ENCODE measurements at places on chromosomes 1 and 21.

DNA sequence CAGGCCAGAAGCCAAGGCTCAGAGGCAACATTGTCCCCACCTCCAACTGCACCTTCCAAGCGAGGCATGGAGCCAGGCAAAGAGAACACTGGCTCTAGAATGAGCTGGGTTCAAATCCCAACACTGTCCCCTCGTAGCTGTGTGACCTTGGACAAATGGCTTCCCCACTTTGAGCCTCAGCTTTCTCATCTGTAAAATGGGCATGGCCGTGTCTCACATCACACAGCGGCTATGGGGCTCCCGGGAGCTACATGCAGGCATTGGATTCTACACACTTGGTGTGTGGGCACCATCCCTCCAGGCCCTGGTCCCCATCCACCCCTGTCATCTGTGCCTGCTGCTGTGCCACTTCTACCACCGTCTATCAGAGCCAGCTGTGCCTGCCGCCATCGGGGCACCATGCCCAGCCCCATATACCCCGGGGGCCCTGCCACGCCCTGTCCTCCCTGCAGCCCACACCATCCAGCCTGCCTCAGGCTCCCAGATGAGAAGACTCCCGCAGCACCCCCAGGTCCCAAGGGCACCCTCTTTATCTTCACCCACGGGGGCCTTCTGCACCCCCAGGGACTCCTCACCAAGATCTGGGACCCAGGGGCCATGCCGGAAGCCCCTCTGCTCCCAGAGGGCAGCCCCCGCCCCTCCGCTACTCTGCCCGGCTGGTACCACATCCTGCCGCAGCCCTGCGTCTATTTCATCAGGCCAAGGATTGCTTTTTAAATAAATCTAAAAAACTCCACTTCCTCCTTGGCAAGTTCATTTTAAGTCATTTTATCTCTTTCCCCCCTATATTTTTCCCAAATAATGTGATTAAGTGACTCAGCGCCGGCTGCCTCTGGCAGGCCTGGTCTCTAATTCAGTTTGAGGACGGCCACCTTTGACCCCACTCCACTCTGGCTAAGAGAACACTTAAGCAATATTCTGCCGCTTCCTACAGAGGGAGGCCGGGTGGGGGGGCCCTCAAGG lies 107.8 kb upstream of the TARDBP start:
- DNase-seq, result peak; percentile 11

GRCh38 chr1:66791621-66792610 lies 9.2 kb downstream of the INSL5 start:
- no peak for DNase-seq

DNA sequence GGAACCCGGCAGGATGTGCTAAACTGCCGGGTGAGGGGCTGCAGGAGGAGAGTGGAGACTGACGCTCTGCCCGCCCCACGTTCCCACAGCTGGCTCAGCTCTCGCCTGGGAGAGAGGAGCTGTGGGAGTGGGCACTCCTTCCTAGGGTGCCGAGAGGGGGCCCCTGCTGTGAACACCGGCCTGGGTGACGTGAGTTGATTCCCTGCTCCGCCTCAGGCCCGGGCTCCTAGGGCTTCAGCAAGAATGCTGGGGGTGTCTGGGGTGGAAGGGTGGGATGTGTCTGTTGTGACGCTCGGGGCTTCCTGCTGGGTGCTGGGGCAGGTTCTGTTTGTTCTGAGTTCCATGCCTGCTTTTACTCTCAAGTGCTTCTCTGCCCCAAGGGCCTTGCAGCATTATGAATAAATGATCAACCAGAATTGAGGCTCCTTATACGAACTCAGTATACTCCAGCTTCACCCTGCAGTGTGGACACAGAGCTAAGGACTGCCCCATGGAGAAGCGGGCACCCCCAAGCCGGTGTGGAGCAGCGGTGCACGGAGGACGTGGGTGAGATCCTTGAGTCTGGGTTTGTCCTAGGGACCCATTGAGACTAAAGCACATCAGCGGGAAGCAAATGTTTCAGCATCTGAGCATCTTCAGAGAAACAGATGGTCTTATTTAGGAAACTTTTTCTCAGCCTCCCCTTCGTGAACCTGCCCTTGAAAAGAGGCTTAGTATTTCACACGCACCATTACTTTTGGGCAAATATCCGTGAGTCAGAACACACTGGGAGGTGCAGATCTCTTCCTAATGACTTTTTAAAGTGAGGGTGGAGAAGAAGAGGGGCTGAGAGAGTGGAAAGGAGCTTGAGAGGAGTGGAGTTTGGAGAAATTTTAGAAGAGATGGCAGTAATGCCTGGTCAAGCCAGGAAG lies 41.7 kb downstream of the SYT6 start:
- DNase-seq, result no peak

- no peak for DNase-seq
These were observed 9.5 kb downstream of the DNM3 start for GRCh38 chr1:171850651-171851350.

GRCh38 chr21:17231124-17231523 lies 281.7 kb upstream of the CXADR start:
- DNase-seq, result no peak

- DNase-seq, result no peak
These were observed 64.0 kb upstream of the KCNK2 start for GRCh38 chr1:215018555-215018954.

GRCh38 chr1:2978691-2979190 lies 42.5 kb upstream of the ACTRT2 start:
- DNase-seq, result no peak

DNA sequence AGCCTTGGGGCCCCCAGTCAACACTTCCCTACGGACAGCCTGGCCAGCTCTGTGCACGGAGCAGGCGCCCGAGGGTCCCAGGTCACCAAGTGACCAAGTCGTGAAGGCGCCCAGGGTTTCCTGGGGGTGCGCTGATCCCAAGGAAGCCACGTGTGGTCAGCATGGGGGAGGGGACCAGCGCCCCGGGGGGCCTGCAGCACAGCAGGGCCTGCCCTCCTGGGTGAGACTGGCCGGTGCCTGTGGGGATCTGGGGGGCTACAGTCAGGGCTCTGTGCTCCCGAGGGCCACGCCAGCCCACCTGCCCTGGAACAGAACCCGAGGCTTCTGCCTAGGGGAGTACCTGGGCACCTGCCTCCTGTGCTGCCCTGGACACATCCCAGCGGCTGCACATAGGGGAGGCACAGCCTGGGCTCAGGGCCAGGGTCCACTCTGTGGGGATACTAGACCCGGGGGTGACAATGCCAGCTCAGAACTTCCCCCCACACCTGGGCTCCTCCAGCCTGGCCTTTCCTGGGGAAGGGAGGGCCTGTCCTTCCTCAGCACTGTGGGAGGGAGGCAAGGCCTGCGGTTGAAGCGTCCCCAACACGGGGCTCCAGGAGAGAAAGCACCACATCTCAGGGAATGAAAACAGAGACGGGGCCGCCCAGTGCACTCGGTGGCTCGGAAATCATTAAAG lies 6.2 kb upstream of the POFUT2 start:
- DNase-seq, result no peak

GRCh38 chr1:61338899-61339298 lies 256.5 kb downstream of the NFIA start:
- DNase-seq, result no peak

DNA sequence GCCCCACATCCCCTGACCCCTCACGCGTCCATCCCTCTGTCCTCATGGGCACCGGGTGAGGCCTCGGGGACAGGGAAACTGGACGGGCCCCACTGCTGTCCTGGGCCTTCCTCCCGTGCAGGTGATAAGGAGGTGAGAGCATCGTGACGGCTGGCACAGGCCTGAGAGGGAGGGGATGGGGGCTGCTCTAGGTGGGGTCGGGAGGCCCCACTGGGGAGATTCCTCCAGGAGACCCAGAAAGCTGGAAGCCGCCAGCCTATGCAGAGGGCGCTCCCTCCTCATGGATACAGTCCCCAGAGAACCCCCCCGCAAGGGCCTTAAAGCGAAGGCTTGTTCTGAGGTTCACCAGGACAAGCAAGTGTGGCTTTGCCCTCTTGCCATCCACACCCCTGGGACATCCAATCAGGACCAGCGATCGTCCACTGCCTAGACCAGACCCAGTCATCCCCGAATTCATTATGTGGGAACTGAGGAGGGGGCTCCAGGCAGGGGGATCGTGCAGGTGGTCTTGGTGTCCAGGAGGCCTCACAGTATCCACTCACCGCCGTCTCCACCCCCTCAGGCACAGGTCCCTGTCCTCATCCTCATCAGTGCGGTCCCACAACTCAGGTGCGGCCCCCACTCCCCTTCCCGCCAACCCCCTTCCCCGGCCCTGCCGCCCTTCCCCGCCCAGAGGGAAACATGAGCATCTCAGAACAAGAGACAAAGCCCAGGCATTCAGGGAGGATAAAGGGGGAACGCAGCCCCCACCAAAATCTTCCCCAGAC lies 45.3 kb upstream of the COL18A1 start:
- DNase-seq, result no peak

- DNase-seq, result peak; percentile 80
These were observed 697 bp upstream of the C21orf91 start for GRCh38 chr21:17819877-17820229.

- DNase-seq, result no peak
These were observed 2.0 kb upstream of the NHLH2 start for GRCh38 chr1:115842948-115843347.

- no peak for DNase-seq
These were observed 392.7 kb upstream of the LRRC7 start for GRCh38 chr1:69175053-69175452.

DNA sequence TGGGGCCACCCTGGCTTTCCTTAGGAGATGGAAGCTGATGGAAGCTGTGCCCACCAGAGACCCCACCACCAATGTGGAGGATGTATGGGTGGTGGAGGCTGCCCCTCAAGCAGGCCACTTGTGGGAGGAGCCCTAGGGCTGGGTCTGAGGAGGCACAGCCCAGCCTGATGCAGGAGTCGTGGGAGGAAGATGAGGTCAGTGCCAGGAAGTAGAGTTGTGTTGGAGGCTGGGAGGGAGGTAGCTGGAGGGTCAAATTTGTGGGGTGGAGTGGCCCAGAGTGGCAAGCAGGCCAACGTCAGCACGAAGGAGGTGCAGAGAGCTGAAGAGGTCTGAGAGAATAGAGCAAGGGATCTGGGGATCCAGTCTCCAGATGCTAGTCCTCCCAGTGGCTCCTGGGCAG lies 119.0 kb upstream of the USP24 start:
- DNase-seq, result no peak

DNA sequence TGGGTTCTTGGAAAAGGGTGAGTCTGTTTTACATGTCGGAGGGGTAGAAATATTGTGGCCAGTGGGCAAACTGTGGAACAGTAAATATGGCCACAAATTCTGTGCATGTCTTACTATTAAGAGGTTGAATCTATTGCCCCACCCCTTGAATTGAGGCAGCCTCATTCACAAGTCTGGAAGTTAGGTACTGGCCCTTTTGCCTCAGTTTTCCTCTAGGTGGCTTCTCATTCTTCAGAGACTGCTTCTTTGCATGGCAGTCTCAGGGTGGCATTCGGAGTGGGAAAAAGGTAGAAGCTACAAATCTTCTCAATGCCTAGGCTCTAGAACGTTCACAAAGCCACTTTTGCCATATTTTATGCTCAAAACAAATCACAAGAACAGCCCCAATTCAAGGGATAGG lies 57.2 kb downstream of the SLC9C2 start:
- DNase-seq, result no peak
